ENCODE measurements at places on chromosomes 5 and 9. TPM values are rescaled to one million over a fixed set of nuclear protein-coding genes. Genes with fewer than 3 reads are reported as not detected.

DNA sequence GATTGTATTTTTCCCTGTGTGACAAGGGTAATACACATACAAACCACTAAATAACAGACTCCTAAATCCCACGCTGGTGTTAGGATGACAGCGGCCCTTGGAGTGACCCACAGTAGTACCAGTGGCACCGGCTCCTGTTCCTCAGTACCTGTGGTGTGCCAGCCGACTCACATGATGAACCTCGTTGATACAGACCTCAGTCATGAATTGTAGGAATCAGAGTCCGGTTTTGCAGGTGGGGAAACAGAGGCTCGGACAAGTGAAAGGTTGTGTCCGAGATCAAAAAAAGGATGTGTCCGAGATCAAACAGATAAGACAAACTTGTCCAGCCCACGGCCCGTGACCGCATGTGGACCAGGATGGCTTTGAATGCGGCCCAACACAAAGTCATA is 78.0 kb downstream of the AMBP start:
- DNase-seq, result peak; percentile 18

GRCh38 chr9:89756891-89757537 is 152.2 kb downstream of the GADD45G start:
- DNase-seq, result no peak

DNA sequence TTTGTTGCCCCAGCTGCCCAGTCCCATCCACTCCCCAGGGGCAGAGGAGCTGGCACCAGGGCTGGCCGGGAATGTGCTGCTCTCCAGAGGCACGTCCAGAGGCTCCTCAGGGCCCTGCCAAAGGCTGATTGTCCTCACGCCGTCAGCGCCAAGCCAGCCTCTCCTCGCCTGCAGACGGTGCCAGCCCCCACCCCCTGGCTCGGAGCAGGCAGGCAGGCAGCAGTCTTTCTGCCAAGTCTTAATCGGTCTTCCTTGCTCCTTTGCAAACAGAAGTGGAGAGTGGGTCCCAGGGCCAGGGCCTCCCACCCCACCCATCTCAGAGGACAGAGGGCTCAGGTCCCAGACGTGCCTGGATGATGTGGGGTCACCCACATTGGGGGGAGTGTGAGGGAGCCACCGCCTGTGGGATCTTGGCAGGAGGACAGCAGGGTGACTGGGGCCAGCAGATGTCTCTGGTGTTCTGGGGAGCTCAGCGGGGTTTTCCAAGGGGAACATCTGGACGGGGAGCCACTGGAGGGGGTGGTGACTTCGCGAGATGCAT is 36.3 kb downstream of the FAM163B start:
- DNase-seq, result no peak

DNA sequence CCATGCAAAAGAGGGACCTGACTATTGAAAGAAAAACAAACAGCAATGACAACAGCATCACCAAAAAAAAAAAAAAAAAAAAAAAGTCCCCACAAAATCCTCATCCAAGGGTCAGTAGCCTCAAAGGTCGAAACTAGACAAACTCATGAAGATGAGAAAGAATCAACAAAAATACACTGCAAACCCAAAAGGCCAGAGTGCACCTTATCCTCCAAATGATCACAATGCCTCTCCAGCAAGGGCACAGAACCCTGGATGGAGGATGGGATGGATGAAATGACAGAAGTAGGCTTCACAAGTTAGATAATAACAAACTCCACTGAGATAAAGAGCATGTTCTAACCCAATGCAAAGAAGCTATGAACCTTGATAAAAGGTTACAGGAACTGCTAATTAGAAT is 250.4 kb upstream of the GRAMD2B start:
- no peak for DNase-seq

Gene SNX24
- 56.2 TPM for total RNA-seq

DNA sequence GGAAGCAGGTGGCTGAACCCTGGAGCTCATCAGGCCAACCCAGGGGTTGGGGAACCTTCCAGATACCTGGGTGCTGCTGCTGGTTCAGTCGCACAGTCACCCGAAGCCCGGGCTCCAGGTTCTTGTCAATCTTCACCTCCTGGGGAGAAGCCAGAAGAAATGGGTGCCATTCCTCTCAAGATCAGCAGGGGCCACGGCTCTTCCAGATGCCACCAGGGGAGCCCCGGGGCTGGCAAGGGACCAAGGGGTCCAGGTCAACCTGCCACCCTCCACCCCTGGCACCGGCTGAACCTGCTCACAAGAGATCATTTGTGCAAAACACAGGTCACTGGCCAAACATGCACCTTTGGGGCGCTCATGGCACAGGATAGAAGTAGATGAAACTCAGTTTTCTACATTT is 4.7 kb downstream of the SPOUT1 start:
- no peak for DNase-seq

DNA sequence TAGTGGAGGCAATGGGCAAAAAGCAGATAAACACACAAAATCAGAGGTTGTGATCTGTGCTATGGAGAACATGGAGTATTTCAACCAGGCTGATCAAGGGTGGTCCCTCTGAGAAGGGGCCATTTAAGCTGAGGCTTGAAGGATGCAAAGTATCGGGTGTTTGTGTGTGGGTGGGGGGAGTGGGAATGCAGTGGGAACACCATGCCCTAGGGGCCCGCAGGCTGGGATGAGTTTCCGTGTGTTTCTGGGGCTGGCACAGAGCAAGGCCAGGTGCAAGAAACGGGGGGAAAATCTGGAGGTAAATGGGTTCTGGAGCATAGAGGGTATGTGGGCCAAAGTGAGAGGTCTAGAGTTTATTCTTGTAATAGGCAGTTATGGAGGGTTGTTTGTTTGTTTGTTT is 13.8 kb upstream of the LARP1 start:
- no peak for DNase-seq
